ENCODE measurements at places on chromosomes 2 and 18.

DNA sequence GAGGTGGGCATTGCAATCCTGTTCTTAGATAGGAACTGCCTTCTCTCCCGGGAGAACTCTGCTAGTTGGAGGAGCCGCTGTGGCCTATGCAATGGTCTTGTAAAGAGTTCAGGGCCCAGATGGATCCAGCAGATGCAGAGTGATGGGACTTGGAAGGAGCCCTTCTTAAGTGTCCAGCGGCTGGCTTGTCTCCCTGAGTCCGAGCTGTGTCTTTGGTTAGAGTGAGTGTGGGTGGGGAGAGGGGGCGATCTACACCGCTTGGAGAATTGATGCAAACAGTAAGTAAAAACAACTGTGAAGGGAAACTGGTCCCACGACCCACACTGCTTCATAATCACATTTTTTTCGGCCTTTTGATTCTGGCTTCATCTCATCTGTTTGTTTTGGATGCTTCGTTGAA lies 89.8 kb upstream of the CYRIA start:
- DNase-seq = no peak

GRCh38 chr2:101630224-101630949 lies 67.1 kb upstream of the MAP4K4 start:
- no peak for DNase-seq

GRCh38 chr2:102065675-102066252 lies 74.0 kb downstream of the IL1R2 start:
- DNase-seq = no peak

DNA sequence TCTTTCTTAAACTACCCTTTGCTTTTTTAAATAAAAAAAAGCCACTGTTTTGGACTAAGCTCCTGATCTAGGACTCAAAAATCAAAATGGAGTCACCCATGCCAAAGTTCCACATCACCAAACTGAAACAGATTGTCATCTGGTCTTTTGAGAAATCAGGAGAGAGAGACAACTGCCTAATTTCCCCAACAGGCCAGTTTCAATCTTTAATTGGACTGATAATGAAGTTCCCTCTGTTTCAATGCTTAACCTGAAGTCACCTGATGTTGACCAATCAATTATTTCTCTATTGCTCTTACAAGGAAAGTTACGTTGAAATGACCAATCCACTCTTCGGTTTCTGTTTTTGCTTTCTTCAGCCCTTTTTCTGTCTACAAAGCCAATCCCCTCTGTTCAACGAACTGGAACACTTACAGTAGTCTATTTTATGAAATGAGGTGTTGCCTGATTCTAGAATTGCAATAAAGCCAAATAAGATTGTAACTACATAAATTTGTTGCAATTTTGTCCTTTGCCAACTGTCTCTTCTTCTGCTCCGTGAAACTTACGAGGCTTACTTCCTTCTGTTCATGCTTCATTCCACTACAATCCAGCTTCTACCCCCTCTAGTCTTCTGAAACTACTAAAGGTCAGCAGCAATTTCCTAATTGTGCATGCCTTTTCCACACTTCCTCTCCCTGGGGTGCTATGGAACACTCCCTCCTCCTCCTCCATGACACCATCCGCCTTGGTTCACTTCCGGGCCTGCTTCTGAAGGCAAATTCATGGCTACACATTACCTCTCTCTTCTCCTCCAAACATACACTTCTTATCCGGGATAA lies 95.2 kb upstream of the CD302 start:
- DNase-seq = no peak

- DNase-seq = no peak
Measured at GRCh38 chr2:119753041-119753929, 6.4 kb upstream of the PTPN4 start.

DNA sequence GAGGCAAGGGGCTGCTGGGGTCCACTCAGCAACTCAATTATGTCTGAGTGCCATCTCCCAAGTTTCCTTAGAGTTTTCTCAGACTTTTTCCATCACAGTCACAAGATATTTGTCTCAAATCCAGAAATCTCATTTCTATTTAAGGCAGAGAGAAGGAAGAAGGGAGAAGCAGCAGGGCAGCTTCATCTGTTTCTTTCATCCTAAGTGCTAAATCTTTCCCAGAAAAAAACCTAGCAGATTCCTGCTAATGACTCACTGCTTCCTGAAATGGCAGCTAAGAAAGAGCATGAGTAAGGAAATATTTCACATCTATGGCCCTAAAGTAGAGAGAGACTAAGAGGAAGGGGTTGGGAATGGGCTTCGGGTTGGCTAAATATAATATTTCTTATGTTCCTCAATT lies 88.0 kb downstream of the KYNU start:
- no peak for DNase-seq

- no peak for DNase-seq
Measured at GRCh38 chr2:141329964-141330363, 800.9 kb downstream of the LRP1B start.

GRCh38 chr2:132415915-132416722 lies 486 bp upstream of the GPR39 start:
- DNase-seq = no peak

GRCh38 chr2:67487993-67488392 lies 90.9 kb downstream of the ETAA1 start:
- DNase-seq = no peak

DNA sequence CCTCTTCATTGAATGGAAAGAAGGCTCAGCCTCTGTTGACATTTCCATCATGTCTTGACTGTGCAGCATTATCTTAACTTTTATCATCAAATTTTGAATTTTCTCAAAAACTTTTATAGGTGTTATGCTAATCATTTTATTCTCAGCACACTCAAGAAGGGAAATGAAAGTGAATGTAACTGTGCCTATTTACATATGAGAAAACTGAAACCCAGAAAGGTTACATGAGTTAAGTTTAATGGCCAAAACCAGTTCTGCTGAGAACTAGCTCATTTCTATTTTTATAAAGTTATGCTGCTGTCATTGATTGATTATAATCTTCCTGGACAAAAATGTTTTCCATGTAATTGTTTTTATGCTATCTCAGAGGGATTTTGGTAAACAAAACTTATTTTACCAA lies 618.8 kb upstream of the NRXN1 start:
- DNase-seq = no peak

GRCh38 chr2:132725748-132726147 lies 55.7 kb upstream of the LYPD1 start:
- DNase-seq = no peak

- no peak for DNase-seq
Measured at GRCh38 chr2:178225006-178225805, 30.9 kb downstream of the OSBPL6 start.

DNA sequence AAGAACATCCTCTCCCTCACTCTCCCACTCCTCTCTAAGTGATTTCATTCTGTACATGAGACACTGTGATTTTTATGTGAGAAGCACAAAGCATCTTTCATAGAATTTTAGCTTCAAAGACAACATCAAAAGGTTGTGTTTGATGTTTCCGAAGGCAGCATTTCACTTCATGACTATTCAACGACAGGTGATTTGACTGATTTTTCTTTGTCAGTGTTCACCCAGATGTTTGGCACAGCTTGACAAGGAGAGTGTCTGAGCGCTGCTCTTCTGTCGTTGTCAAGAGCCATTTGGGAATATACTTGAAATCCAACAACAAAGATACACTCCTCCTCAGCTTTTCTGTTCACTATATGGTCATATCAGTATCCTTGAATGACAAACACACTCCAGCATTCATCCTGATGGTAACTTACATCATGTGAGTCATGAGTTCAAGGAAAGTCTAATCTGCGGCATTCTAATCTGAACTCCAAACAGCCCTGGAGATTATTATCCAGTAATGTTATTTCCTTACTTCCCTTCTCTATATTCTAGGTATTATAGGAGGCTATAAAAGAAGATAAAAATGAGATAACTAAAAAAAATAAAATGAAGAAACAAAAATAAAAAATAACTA lies 45.9 kb upstream of the ST6GAL2 start:
- DNase-seq = no peak

- no peak for DNase-seq
Measured at GRCh38 chr2:155730804-155731203, 601.7 kb downstream of the NR4A2 start.

DNA sequence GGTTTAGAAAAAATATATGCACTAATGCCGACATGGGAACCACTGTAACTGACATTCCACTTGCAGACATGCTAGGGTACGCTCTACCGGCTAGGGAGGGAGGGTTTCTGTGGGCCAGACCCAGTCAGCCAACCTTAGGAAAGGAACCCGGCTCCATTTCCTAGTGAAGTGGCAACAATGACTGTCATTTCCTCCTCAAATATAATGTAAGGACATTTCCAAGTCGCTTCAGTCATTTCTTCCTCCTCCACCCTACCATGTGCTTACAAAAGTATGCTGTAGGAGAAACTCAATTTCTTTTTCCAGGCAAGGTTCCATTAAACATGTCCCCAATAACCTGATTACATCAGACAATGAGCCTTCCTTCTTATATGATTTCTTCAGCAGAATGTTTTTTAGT lies 64.3 kb upstream of the PSMD14 start:
- no peak for DNase-seq

DNA sequence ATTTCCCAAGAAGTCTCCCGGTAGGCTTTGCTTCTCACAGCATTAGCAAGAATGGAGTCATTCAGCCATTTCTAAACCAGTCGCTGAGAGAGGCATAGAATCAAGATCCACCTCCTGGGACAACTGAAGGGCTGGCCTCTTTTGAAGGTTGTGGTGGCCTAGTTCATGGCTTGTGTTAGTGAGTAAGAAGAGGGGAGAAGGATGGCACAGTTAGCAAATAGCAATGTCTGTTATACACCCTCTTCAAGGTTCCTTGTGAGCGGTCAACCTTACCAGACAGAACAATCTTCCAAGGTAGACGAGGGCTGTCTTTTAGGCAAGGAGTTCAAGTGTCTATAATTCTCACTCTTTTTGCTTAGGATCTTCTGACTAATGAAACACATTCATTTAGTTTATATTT lies 35.4 kb upstream of the DNAH7 start:
- DNase-seq = no peak

DNA sequence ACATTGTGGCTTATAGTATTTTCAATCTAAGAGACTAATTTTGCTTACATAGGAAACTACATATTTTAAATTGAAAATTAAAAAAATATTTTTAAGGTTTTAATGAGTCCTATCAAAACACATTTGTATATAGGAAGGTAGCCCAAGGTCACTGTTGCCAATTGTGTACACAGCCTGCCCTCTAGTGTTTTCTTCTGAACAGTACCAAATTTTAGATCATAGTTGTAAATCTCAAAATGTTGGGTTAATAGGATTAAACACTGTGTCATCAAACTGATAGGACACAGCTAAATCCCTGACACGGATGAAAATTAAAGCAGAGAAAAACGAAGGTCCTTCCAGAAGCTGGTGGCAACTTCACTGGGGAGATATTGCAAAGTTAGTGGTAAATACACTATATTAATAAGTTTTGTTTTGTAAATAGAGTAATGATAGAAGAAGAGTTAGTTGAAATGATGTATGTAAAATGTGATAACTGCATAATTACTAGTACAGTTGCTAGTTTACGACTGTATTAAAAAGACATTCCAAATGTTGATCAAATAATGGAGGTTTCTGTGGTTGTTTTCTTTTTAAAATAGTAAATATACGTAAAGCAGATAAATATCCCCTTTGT lies 19.7 kb downstream of the CLUL1 start:
- no peak for DNase-seq

DNA sequence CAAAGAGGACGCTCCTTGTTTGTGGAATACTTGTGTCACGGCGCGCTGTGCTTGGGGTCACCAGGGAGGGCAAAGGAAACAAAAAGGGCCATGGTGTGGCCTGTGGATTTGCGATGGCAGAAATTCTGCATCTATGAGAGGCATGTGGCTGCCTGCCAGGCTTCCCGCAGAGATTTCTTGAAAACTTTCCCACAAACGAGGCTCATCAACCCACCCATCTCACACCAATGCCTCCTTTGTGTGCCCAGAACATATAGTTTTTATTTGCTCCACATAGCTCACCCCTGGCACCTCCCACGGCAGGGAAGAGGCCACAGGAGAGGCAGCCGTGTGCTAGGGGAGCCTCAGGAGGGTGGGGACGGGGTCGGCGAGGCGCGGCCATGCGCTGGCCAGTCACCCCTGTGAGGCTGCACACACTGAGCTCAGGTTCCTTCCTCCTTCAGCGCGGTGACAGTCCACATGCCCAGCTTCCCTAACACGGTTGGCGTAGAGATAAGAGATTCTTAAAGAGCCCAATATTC lies 100.3 kb downstream of the MBP start:
- no peak for DNase-seq

DNA sequence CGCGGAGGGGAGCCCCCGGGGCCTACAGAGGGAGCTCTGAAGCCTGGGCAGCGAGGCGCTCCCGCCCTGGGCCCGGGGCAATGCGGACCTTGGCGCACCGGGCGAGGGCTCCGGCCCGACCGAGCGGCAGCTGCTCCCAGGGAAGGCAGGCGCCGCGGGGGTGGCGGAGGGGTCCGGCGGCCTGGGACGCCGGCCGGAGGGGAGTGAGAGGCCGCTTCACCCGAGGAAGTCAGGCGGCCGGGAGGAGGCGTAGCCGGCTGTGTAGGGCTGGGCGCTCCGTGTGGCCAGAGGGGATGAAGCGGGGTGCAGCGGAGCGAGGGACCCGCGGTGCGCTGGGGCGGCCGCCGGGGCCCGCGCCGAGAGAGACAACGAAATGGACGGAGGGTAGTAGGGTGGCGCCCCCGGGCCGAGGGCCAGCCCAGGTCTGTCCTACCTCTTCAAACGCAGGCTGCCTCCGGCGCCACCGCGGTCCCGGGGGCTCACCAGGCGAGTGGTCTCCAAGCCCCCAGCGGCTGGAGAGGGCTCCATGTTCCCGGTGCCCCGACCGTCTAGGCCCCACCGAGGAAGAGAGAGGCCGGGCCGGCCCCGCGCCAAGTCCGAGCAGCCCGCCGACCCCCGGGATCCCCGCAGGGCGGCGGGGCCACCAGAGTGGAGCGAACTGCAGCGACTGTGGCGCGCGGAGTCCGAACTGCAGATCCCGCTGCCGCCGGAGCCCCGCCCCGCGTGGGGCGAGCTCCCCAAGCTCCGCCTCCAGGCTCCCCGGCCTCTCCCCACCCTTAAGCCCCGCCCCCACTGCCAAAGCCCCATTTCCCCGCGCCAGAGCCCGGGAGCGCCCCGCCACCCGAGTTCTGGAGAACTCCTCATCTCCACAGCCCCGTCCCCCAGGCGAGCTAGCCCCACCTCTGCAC lies at the start of gene SLC30A3:
Gene SLC30A3, minus strand, starts transcription at position 669 of the 908 bp plus-strand sequence. Its CDS starts 141 bp downstream, at position 528.
- DNase-seq = peak; percentile 58

- no peak for DNase-seq
Measured at GRCh38 chr2:169806586-169806985, 7.9 kb downstream of the SSB start.

DNA sequence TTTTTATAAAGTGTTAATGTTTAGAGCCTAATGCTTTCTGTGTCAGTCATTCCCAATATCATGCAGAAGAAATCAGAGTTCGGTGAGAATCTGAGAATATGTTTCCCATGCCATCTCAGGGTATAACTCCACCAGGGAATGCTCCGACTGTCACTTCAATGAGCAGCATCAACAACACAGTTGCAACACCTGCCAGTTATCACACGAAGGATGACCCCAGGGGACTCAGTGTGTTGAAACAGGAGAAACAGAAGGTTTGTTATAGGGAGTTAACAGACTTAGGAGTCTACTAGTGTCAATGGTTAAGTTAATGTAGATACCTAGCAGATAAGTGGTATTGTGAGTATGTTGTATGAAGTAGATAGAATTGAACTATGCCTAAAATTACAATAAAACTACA lies 31.0 kb downstream of the VAPA start:
- no peak for DNase-seq

GRCh38 chr2:240663546-240664190 lies 19.0 kb downstream of the AQP12B start:
- no peak for DNase-seq

GRCh38 chr2:36318547-36318946 lies 37.0 kb upstream of the CRIM1 start:
- no peak for DNase-seq

GRCh38 chr2:202035089-202035940 lies 1.7 kb downstream of the FZD7 start:
- no peak for DNase-seq

Data from stimulated activated effector memory CD8-positive, alpha-beta T cell treated with anti-CD3 and anti-CD28 coated beads, Interleukin-12 subunit alpha, Interleukin-12 subunit beta, amount 100 ng/mL, for 72 hours (primary cell).